ENCODE measurements at places on chromosomes 5 and 9.

DNA sequence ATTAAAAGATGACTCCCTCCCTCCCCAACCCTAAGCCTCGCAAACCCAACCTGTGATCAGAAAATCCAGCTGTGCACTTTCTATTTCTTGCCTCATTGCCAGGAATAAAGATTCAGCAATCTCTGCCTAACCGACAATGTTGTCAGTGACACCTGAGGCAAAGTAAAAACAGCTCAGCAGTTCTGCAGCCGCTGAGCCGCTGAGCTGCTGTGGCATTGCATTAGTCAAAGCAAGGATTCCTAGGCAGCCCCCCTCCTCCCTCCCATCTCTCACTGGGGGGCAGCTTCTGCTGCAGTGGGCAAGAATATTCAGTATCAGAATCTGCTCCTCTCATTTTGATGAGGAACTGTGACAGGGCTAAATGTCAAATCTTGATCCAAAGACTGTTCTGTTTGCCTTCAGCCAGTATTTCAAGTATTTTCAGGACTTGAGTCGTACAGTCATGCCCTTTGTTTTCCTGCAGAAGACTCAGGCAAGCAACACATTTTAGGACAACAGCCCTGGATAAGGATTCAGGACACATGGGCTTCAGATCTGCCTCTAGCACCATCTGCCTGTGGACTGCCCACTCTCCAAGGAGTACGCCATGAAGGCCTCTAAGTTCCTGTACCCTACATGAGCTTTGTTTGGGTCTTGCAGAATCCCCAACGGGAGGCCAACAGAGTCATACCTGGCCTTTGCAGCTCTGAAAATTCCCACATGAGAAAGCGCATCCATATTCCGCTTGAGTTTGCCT is 41.1 kb upstream of the DAP start:
- DNase-seq, result peak; percentile 35

GRCh38 chr5:136040746-136041415 is 12.1 kb downstream of the TGFBI start:
- no peak for DNase-seq

GRCh38 chr5:170254056-170254455 is 21.3 kb downstream of the C5orf58 start:
- DNase-seq, result no peak

DNA sequence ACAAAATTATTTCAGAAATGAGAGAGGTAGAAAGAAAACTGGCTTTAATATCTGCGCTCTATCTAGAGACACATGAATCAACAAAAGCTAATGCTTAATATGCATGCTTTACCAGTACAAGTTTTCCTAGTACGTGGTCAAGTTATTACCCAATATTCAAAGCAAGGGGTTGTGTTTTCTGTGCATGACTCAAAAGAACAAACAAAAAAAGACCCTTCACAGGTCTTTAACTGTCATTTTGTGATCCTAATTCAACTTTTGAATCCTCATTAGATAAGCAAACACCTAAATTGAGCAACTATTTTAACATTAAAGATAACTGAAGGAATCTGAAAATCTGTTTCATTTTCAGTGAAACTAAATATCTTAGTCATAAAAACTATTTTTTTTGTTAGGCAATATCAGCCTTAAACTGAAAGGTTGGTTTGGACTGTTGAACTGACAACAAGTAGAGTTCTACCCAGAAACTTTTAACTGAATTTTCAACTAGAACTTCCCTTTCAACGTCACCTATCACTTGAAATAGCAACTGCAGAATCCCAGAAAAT is 12.5 kb downstream of the ST8SIA4 start:
- no peak for DNase-seq

DNA sequence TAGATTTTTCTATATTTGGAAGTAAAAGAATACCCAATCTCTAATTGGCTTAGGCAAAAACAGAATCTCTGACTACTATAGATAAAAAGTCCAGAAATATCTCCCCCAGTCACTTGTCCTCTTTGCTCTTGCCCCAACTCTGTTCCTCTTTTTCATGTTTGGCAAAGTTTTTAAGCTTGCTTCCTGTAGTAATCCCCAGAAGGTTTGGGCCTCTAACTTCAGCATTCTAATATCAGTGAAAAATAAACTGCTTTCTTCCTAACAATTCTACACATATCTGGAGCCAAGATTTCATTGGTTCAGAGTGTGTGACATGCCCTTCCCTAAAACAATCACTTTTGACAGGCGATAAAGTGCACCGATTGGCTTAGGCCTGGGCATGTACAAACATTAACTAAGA is 1680.3 kb downstream of the MAT2B start:
- DNase-seq, result no peak

DNA sequence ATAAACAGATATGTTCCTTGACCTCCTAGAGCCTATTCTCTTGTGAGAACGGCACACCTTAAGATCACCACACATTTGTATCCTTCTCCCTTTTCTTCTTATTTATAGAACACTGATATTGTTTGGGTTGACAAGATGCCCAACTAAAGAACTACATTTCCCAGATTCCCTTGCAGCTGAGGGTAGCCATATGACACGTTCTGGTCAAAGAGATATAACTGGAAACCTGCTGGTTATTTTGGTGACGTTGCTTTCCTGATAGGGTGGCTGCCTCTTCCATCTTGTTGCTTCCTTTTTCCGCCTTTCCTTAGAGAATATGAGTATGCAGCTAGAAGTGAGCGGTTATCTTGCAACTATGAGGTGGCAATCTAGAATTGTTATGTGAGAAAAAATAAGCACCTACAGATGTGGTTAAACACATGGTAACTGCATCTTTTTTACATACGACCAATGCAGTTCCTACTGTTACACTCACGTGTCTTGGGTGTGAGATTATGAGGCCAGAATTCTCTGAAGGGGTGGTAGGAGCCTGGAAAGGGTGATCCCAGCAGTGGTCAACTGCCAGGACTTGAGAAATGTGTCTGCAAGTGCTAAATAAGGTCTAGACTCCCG is 72.9 kb downstream of the SEC61B start:
- DNase-seq, result no peak

- DNase-seq, result peak; percentile 90
These were observed 131.2 kb upstream of the LMX1B start for GRCh38 chr9:126482361-126483044.

GRCh38 chr9:68861436-68861835 is 152.5 kb downstream of the PRKACG start:
- DNase-seq, result no peak

DNA sequence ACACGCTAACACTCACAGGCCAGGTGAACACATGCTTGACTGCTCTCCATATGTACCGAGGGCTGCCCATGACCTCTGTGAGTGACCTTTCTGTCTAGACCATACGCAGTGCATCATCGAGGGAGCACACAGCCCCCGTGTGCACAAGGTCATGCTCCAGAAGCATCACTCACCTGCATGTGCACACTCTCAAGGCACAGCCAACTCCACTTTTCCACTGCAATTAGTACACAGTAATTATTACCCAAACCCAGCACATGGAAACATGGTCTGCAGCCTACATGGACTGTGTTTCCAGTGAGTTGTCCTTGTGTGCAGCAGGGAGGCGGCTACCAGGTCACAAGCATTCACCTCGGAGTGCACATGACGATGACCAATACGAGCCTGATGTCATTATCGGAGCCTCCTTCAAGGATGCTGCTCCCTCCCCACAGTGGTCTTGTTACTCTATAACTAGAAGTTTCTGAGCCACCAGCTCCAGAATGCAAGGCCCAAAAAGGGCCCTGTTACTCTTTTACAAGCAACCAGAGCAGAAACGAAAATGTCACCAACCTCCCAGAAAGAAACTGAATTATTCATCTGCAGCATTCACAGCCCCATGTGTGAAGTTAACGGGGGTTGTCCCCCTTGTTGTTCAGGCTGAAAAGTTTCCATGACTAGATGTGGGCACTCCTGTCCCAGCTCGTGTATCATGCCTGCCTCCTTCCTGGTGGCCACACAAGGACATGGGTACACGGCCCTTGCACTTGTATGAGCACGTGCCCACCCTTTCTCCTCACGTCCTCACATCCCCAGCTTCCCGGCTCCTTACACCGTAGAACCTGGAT is 31.2 kb downstream of the SEMA4D start:
- no peak for DNase-seq

GRCh38 chr5:71907001-71907588 is 188.0 kb downstream of the CARTPT start:
- DNase-seq, result no peak

DNA sequence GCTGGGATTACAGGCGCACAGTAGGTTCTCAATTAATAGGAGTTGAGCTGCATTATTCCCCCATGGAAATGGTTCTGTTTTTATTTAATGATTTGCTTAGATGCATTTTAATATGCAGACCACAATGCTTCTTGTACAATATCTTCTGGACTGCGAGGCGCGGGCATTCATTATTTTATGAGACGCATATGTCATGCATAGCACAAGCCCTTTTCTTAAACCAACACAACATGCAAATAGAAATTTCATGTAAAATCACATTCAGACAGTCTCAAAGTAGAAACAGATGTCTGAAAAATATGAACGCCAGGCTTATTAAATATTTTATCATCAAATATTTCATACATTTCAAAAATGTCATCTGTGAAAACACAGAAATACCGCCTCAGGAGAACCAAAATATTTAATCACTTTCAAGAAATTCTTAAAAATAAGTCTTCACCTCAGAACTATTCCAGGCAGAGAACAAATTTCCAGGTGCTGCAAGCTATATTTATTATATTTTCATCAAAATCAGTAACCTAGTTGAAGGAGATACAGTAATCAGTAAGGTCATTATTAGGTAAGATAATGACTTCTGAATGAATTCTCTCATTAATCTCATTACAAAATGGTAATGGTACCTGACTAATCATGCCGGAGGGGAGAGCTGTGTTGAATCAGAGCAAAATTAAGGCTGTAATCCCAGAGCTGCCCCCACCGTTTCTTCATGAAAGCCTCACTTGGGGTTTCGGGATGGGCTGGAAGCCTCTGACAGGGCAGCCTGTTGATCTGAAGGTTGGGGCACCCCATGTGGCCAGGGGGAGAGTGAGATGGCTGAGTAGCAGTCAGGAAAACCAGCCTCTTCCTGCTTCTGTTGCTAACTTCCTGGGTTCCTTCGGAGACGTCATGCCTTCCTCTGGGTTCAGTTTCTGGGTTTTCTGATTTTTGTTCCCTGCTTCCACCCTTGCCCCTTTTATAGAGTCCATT is 133.9 kb upstream of the ZNF618 start:
- DNase-seq, result peak; percentile 49

DNA sequence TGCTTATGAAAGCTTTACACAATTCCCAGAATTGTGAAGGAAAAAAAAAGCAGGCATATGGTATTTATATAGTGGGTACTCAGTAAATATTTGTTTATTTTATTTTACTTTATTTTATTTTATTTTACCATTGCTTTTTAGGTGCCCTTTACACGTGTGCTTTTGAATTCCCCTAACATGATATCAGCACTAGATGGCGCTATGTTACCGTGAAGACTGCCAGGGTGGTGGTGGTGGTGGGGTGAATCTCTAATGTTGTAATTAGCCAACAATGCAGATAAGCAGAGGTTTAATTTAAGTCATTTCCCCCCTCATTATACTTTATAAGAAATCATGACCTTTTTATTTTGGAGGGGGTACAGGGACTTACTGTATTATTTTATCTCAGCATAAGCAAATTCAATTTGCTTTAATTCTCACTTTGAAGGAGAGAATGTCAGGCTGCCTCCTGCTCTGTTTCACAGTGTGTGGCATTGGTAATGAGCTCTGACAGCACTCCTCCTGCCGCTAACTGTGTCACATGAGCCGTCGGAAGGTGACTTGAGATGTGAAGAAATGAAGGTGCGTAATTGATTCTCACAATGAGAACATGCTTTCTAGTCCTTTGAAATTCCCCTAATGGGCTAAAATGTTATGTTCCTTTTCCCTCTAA is 165.6 kb downstream of the YTHDC2 start:
- DNase-seq, result peak; percentile 89

- DNase-seq, result no peak
These were observed 295.9 kb downstream of the PSAT1 start for GRCh38 chr9:78592811-78593210.

DNA sequence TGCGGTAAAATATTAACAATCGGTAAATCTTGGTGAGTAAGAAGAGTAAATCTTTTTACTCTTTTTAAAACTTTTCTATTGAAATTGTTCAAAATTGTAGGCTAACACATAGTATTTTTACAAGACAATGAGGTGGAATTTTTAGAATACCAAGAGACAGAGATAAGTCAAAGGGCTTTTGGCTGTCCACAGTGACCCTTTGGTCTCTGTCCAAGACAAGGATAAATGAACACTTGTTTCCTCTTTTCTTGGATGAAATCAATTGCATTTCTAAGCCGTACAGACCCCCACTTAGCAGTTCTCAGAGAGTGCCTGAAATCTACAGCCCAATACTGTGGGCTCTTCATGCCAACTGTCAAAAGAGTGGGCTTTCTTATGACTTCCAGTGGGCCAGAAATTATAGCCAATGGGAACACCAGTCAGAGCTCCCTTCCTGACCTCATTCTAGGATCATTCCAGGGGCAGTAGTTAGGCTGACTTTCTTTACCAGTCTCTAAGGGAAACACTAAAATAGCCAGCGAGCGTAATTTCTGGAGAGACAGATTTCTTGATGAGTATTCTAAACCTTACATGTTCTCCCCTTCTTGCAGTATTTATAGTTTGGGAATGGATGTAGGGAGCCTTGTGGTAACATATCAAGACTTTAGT is 74.1 kb downstream of the GALNT10 start:
- DNase-seq, result no peak

DNA sequence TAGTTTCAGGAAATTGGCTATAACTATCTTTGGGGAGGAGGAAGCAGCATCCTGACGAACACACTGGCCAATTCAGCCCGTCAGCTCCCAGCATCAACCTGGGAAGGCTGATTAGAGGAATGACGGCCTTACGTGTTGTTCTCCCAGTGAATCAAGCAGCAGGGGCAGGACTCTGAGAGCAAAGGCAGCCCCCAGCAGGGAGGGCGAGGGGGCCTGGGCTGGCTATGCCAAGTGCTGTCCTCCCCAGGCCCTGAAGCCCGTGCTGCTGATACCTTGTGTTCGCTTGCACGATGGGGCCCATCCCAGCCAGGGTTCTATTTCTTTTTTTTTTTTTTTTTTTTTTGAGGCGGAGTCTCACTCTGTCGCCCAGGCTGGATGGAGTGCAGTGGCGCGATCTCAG is 254.1 kb downstream of the FSTL4 start:
- DNase-seq, result no peak

GRCh38 chr5:156835905-156836304 is 14.2 kb upstream of the PPP1R2B start:
- no peak for DNase-seq

- no peak for DNase-seq
These were observed 7.5 kb downstream of the RPS14 start for GRCh38 chr5:150441813-150442698.

GRCh38 chr9:33867747-33868439 is 50.9 kb downstream of the UBE2R2 start:
- DNase-seq, result no peak

DNA sequence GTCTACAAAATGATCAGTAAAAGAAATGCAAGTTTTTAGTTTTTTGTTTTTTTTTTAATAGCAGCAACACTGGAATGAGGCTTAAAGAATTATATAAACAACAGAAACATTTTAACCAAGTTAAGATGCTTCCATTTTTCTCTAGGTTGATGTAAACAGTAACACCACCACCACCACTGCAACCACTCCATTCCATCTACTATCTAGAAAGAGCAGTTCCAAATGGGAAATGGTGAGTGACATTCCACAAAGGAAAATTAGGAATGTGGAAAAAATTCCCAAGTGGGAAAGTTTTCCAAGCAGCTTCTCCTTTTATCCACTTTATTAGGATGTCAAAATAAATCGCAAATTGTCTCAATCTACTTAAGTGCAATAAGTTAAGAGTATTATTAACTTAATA is 32.6 kb downstream of the SLC38A9 start:
- no peak for DNase-seq

GRCh38 chr5:180494510-180495181 is 467 bp downstream of the CNOT6 start:
- DNase-seq, result peak; percentile 80

GRCh38 chr5:33400675-33401074 is 40.1 kb upstream of the TARS1 start:
- DNase-seq, result no peak
